Mesenteric fat pad (tissue), 1 donor: ENCODE measurements at places on chromosomes 12 and 14. TPM values are rescaled to one million over a fixed set of nuclear protein-coding genes. Genes with fewer than 3 reads are reported as not detected.

The LRP1 gene
- 954 TPM for total RNA-seq

The BORCS5 gene
- total RNA-seq: 11.2 TPM

The PROX2 gene
- not detected for total RNA-seq

The CMTM5 gene
- total RNA-seq: not detected

The LMNTD1 gene
- total RNA-seq: not detected

The KRT2 gene
- total RNA-seq: not detected

The ERBB3 gene
- total RNA-seq: 1.9 TPM

The KLHDC1 gene
- 7.8 TPM for total RNA-seq

The SYT1 gene
- total RNA-seq: 0.87 TPM

The TESPA1 gene
- total RNA-seq: 0.48 TPM

The CFAP251 gene
- 2.1 TPM for total RNA-seq

The MORN3 gene
- not detected for total RNA-seq

The NXPH4 gene
- 1.4 TPM for total RNA-seq

The SERPINA1 gene
- total RNA-seq: 41.6 TPM

The CORO1C gene
- 241 TPM for total RNA-seq

The TMEM233 gene
- 1.3 TPM for total RNA-seq

The SERPINA9 gene
- not detected for total RNA-seq

The FANCM gene
- total RNA-seq: 6.1 TPM

The KRT6C gene
- not detected for total RNA-seq

The PPP4R4 gene
- 0.13 TPM for total RNA-seq

The IFNG-AS1 gene
- total RNA-seq: not detected

The SRGAP1 gene
- 20.5 TPM for total RNA-seq

The EPYC gene
- total RNA-seq: not detected

The PRIMA1 gene
- 1.3 TPM for total RNA-seq

The PSMC1 gene
- total RNA-seq: 107 TPM

The IL31 gene
- total RNA-seq: not detected

The BHLHE41 gene
- 21.0 TPM for total RNA-seq

The MDGA2 gene
- total RNA-seq: not detected

The TMBIM6 gene
- total RNA-seq: 477 TPM

The TAS2R13 gene
- 1.2 TPM for total RNA-seq

The PMEL gene
- 0.64 TPM for total RNA-seq

The RND1 gene
- 4.7 TPM for total RNA-seq

The DCTN2 gene
- 106 TPM for total RNA-seq
